ENCODE measurements at places on chromosomes 4 and X.

- DNase-seq: no peak
Observed at GRCh38 chr4:88803600-88804096, 106.0 kb upstream of the NAP1L5 start.

GRCh38 chrX:3603026-3603661 lies 110.3 kb downstream of the PRKX start:
- no peak for DNase-seq

DNA sequence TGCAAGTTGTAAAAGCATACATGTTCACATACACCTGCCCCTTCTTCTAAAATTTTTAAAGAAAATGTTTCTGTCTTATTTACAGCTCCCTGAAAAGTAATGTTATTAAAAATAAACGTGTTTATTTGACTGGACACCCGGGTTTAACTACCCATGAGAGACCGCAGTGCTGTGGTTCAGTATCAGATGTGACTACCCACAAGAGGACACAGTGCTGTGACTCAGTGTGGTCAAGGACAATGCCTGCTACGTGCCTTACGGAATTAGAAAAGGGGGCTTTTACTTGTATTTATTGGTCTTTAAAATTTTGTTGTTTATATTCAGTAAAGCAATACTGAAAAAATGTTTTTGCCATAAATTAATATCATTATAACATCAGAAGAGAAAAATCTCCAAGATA lies 641.4 kb downstream of the TRIML1 start:
- no peak for DNase-seq

GRCh38 chr4:87589531-87589930 lies 18.8 kb upstream of the DSPP start:
- no peak for DNase-seq

- DNase-seq: peak; percentile 37
Observed at GRCh38 chr4:47913861-47914219, 543 bp downstream of the NFXL1 start.

DNA sequence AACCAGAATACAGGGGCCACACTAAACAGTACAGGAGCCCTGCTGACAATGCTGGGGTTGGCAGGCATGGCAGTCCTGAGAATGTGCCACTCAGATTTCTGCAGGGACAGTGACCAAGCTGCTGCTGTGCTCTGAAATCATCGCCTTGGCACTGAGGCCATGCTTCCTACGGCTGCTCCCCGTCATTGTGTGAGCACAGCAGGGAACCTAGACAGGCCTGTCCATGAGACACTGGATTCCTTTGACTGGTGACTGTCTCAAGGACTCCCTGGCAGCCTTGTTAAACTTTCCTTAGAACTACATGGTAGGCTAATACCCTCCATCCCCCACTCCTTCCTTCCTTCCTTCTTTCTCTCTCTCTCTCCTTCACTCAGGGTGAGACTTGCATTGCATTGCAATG lies 111.4 kb downstream of the LUZP4 start:
- DNase-seq: no peak

DNA sequence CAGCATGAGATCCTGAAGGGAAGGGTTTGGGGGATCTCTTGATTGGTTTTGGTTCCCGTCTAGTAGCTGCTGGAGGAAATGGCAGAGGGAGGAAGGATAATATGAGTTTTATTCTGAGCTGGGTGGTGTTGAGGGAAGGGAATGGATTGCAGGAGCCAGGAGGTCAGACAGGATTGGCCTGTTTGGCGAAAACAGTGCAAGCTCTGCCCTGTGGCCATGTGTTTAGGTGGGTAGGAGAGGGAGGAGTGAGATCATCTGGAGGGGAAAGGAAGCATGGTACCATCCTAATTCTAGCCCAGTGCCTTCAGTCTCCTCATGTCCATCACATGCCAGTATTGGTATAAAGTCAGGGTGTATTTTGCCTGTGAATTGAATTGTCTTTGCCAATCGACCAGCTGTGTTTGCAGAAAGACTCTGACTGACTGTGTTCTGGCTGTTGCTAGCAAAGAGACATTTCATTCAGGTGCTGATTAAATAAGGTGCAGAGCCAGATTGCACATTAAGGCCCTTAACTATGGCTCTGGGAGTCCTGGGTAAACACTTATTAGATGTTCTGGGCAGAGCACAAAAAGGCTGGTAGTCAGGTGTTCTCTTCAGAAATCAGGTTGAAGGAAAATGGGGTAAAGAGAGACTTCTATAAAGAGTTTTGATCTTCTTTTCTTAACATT lies 10.0 kb downstream of the TMEM164 start:
- DNase-seq: no peak

- no peak for DNase-seq
Observed at GRCh38 chr4:5300283-5300682, 249.0 kb downstream of the STK32B start.

DNA sequence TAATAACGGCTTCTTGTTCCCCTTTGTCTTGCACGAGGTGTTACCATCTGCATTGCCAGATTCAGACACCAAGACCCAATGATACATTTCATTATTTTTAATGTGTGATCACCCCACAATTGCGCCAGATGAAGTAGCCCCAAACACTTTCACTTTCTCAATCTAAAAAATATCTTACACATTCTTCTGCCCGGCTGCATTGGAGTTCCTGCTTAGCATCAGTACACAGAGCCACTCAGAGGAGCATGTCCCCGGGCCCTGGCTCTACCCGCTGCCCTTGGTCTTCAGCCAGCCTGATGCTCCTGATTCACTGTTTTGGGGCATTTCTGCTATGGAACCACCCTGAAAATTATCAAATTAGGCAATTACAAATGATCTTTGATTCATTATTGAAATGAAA lies 66.0 kb upstream of the TENM3 start:
- no peak for DNase-seq

DNA sequence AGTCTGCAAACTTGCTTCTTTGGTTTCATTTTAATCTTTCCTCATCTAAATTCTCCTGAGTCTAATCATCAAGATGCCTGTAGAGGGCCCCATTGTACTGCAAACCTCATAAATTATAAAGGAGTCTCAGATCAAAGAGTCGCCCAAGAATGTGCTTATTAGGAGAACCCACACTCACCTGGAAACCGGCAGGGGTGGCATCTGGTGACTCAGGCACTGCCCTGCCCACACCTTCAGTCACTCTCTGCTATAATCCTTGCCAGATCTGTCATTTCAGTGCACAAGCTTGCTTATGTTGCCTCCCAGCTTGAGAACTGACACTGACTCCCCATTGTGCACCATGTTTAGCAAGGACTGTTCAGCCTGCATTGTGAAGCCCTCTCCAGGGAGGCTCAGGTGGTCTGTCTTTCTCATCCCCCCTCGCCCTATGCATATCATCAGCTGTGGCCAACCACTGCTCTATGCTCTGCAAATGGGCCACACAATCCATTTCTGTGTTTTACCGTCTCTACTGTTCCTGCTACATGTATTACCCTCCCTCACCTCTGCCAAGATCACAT lies 12.4 kb downstream of the EPGN start:
- peak; percentile 4 for DNase-seq

GRCh38 chrX:118631586-118631985 lies 95.8 kb upstream of the IL13RA1 start:
- no peak for DNase-seq

- no peak for DNase-seq
Observed at GRCh38 chrX:48530736-48531135, 8.8 kb upstream of the TBC1D25 start.

GRCh38 chrX:113929004-113929403 lies 654.9 kb upstream of the HTR2C start:
- DNase-seq: no peak

DNA sequence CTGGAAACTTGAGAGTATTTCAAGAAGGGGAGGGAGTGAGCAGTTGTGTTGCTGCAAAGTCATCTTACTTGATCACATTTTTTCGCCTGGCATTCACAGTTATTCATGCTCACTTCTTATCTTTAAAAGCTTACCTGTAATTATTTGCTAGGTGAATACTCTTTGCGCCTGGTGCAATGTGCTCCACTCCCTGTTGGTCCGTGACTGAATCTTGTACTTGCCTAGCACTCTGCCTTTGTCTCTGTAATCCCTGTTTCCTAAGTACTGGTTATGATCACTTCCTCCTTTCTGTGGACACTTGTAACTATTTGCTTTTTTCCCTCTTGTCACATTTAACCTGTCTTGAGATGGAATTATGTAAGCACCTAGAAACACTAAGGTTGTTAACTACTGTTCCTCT lies 5.8 kb downstream of the BMP2K start:
- DNase-seq: no peak

DNA sequence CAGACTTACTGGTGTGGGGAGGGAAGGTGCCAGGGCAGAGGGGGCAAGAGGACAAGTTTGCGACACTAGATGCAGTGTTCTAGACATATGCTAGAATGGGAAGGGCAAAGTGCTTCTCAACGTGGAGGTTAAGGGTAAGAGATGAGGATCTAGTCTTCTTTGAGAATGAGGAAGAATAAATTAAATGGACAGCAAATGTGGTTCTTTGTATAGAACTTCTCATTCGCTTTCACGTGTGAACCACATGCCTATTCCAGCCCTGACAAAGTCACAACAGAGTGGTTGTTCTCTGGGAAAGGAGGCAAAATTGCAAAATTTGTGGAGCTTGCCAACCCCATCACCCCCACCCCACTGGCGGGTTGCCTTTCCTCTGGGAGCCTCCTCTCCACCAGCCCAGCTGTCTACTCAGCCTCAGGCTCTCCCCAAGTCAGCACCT lies 1.5 kb upstream of the ANXA5 start:
- no peak for DNase-seq

- peak; percentile 41 for DNase-seq
Observed at GRCh38 chrX:154457491-154458115, 478 bp upstream of the PLXNA3 start.

- no peak for DNase-seq
Observed at GRCh38 chr4:83552924-83553323, 17.0 kb downstream of the GPAT3 start.

DNA sequence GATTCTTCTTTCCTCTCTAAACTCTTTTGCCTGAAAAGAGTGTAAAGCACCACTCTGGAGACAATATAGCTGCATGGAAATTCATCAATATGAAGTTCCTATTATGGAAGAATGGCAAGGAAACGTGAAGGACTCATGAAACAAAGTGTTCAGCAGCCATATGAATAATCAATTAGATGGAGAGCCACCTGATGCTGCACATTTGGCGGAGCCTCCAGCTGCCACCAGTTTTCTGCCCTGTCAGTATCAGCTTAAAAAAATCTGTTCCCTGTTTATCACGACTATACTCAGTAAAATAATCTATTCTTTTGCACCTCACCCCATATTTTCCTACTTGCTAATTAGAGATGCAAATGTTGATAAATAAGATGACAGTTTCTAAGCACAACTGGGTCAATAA lies 276.0 kb downstream of the UNC5C start:
- DNase-seq: no peak

DNA sequence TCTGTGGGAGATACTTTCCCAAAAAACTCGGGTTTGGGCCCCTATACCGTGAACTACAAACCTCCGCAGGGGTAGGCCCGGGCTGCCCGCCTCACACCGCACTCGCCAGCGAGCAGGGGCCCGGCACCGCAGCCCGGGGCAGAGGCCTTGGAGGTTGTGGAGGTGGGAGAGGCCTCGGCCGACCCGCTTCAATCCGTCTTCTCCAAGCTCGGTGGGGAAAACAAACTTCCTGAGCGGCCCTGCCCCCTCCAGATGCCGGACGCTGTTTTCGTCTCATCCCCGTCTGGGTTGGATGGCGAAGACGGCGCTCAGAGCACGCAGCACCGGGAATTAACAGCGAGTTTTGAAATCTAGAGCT lies 442 bp upstream of the MCUB start:
- peak; percentile 42 for DNase-seq

DNA sequence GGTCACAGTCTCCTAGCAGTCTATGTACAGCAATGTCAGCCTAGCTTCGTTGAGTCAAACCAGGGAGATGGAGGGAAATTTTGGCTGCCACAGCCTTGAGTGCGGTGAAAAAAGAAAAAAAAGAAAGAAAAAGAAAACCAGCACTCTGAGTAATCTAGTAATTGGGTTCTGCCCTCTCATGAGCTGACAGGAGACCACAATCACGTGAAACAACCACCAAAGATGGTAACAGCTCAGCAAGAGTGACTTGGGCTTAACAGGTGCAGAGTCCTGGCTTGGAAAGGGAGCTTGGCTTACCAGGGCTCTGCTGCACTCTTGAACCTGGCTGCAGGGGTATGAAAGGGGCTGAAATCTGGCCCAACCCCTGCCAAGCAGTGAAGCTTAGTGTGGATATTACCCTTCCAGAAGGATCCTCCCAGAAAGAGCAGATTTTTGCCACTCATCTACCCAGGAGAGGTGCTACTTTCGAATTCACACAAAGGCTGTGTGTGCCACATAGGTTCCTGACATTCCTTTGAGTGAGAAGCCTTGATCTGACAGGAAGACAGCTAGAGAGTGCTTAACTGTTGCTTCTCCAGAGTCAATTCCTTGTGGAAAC lies 350.3 kb downstream of the PTTG2 start:
- DNase-seq: peak; percentile 41

DNA sequence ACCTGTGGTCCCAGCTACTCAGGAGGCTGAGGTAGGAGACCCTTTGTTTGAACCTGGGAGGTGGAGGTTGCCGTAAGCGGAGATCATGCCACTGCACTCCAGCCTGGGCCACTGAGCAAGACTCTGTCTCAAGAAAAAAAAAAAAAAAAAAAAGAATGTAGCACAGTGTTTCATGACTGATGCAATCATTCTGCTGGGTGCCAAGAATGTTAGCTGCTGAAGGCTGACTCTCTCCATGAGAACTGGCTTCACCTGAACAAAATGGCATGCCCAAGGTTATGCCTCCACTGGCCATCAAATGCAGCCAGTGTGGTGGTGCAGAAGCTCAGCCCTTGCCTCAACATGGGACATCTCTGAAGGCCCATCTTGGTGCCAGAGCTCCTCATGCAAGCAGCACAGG lies 412.1 kb downstream of the ADAM29 start:
- DNase-seq: no peak

GRCh38 chr4:119785963-119786362 lies 157.4 kb upstream of the PDE5A start:
- no peak for DNase-seq

- no peak for DNase-seq
Observed at GRCh38 chr4:57109847-57110639, at the start of gene IGFBP7. TSS of gene IGFBP7 (minus strand) at chr4:57110385. CDS start at chr4:57110351, 34 bp downstream.

DNA sequence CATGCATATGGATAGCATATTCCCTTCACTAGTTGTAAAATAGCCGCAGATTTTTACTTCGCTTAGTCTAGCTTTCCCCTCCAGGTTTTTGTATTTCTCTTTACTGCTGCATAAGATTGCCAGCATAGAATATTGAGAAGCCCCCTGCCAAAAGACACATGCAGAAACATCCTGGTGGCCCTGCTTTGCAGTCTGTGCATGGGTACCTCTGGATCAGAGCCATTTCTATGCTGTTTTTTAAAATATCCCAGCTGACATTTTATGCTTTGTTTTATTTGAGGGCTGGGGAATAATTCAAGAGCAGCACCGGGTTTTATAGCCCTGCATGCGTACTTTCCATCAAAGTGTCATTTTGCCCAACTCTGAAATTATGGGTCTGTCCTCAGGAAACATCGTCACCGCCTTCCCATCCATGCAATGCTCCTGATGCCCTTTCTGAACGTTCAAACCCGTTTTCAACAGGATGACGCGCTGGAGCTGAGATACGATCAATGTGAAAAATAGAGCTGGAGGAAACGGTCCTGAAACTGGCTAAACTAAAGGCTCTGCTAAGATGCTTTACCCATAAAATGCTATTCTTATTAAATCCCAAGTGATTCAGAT lies 314.3 kb downstream of the EVC2 start:
- no peak for DNase-seq

Measured in stimulated activated CD4-positive, alpha-beta T cell treated with anti-CD3 and anti-CD28 coated beads, Interleukin-12 subunit alpha, Interleukin-12 subunit beta, amount 100 ng/mL, for 4 hours (primary cell).